Endothelial cell of coronary artery (primary cell): ENCODE measurements at places on chromosomes 2 and 18. TPM values are rescaled to one million over a fixed set of nuclear protein-coding genes. Genes with fewer than 3 reads are reported as not detected.

The VIT gene
- total RNA-seq = 0.09 and 0.90 TPM in 2 replicates

The CCDC121 gene
- total RNA-seq = 1.3 and 1.5 TPM in 2 replicates

The MLPH gene
- 13.8 TPM in 1 of 2 replicates, not detected in the other for total RNA-seq

The ZAP70 gene
- total RNA-seq = not detected in 2 replicates

The SLC8A1 gene
- 4.6 and 6.4 TPM in 2 replicates for total RNA-seq

The DYNC2LI1 gene
- total RNA-seq = 9.6 and 10.9 TPM in 2 replicates

The RESP18 gene
- total RNA-seq = not detected in 2 replicates

The ERICH2 gene
- total RNA-seq = not detected in 2 replicates

The BMP10 gene
- total RNA-seq = not detected in 2 replicates

The INSIG2 gene
- 11.5 and 15.9 TPM in 2 replicates for total RNA-seq

The DTNA gene
- total RNA-seq = 1.5 and 2.1 TPM in 2 replicates

The IL36RN gene
- not detected in 2 replicates for total RNA-seq

The KCNIP3 gene
- total RNA-seq = 0.18 and 0.47 TPM in 2 replicates

The CFC1 gene
- total RNA-seq = not detected in 2 replicates

The ERCC3 gene
- total RNA-seq = 30.0 and 37.6 TPM in 2 replicates

The ZBTB7C gene
- not detected in 2 replicates for total RNA-seq

The TFCP2L1 gene
- total RNA-seq = under 0.01 TPM in 1 of 2 replicates, not detected in the other

The CYS1 gene
- 0.09 and 0.19 TPM in 2 replicates for total RNA-seq

The ASXL2 gene
- 4.7 and 5.6 TPM in 2 replicates for total RNA-seq

The ARL4C gene
- 2.7 and 4.6 TPM in 2 replicates for total RNA-seq

The MYL12A gene
- 1,310 and 1,573 TPM in 2 replicates for total RNA-seq

The CHRNG gene
- total RNA-seq = not detected in 2 replicates

The SPHKAP gene
- not detected in 2 replicates for total RNA-seq

The PCARE gene
- total RNA-seq = under 0.01 TPM in 1 of 2 replicates, not detected in the other

The CDKL4 gene
- total RNA-seq = 0.56 and 0.81 TPM in 2 replicates

The NT5DC4 gene
- total RNA-seq = not detected in 2 replicates

The FAHD2A gene
- 32.8 and 34.1 TPM in 2 replicates for total RNA-seq

The ALK gene
- total RNA-seq = not detected in 2 replicates

The PLB1 gene
- 0.36 and 0.38 TPM in 2 replicates for total RNA-seq

The WDR54 gene
- 43.6 and 46.7 TPM in 2 replicates for total RNA-seq

The MC4R gene
- total RNA-seq = not detected in 2 replicates

The ATP8B1 gene
- total RNA-seq = 67.1 and 67.3 TPM in 2 replicates

The CUL3 gene
- total RNA-seq = 56.7 and 73.3 TPM in 2 replicates

The KIF1A gene
- 0.09 TPM in 1 of 2 replicates, not detected in the other for total RNA-seq

The UGT1A4 gene
- not detected in 2 replicates for total RNA-seq

The ICOS gene
- total RNA-seq = not detected in 2 replicates

The NAPG gene
- total RNA-seq = 28.6 and 38.7 TPM in 2 replicates

The APOB gene
- 0.27 and 0.28 TPM in 2 replicates for total RNA-seq

The EFEMP1 gene
- 2,267 and 3,166 TPM in 2 replicates for total RNA-seq

The ITGAV gene
- 321 and 376 TPM in 2 replicates for total RNA-seq

The SPDYA gene
- total RNA-seq = 0.81 and 1.3 TPM in 2 replicates

The TMEM37 gene
- total RNA-seq = 0.94 and 1.3 TPM in 2 replicates

The ZDBF2 gene
- 9.3 and 14.2 TPM in 2 replicates for total RNA-seq

The SERPINB12 gene
- not detected in 2 replicates for total RNA-seq

The LYG1 gene
- total RNA-seq = 0.27 and 0.28 TPM in 2 replicates

The GALNT13 gene
- total RNA-seq = 0.09 and 0.36 TPM in 2 replicates

The IFIH1 gene
- 4.9 and 9.0 TPM in 2 replicates for total RNA-seq

The CABYR gene
- total RNA-seq = 1.5 and 1.6 TPM in 2 replicates

The PTPRN gene
- total RNA-seq = not detected in 2 replicates

The SKOR2 gene
- not detected in 2 replicates for total RNA-seq

The EMILIN1 gene
- 0.90 and 11.1 TPM in 2 replicates for total RNA-seq

The M1AP gene
- total RNA-seq = not detected in 2 replicates
